ENCODE measurements at places on chromosomes 6 and 20.

- peak; percentile 6 for DNase-seq
Measured at GRCh38 chr6:132713352-132714134, at the start of gene VNN1. Gene VNN1, minus strand, starts transcription at chr6:132714055. Its CDS starts 20 bp downstream, at chr6:132714035.

- no peak for DNase-seq
Measured at GRCh38 chr20:9388160-9388812, 126.1 kb upstream of the LAMP5 start.

DNA sequence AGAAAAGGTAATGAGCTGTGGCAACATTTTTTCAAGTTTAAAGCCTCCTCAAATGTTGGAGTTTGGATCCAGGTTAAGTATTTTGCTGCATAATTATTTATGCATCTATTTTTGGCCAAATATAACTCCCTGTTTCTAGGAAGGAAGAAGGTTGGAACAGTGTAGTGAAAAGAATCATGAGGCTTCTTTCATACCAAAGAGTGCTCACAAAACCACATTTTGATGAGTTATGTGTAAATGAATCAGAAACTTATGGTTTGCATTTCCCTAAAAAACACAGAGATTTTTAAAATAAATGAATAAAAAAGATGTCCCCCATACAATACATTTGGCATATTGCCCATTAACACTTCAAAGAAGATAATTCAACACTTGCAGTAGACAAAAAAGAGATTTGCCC, 246.9 kb upstream of the PRDM1 start:
- DNase-seq: peak; percentile 52

GRCh38 chr6:162998777-162999176, 271.0 kb downstream of the PACRG start:
- no peak for DNase-seq

GRCh38 chr6:15948930-15949900, 179.7 kb upstream of the MYLIP start:
- no peak for DNase-seq

- no peak for DNase-seq
Measured at GRCh38 chr6:157538168-157538567, 157.2 kb downstream of the ZDHHC14 start.

DNA sequence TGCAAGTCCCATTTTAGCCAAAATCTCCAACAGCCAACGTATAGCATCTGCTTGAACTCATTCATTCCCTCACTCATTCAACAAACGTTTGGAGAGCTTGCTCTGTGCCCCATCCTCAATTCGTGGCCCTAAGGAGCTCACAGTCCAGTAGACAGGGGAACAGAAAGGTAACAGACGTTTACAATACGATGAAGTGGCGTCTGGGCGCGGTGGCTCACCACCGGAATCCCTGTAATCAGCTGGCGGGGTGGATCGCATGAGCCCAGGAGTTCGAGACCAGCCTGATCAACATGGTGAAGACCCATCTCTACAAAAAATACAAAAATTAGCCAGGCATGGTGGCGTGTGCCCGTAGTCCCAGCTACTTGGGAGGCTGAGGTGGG, 790 bp upstream of the E2F1 start:
- DNase-seq: no peak

DNA sequence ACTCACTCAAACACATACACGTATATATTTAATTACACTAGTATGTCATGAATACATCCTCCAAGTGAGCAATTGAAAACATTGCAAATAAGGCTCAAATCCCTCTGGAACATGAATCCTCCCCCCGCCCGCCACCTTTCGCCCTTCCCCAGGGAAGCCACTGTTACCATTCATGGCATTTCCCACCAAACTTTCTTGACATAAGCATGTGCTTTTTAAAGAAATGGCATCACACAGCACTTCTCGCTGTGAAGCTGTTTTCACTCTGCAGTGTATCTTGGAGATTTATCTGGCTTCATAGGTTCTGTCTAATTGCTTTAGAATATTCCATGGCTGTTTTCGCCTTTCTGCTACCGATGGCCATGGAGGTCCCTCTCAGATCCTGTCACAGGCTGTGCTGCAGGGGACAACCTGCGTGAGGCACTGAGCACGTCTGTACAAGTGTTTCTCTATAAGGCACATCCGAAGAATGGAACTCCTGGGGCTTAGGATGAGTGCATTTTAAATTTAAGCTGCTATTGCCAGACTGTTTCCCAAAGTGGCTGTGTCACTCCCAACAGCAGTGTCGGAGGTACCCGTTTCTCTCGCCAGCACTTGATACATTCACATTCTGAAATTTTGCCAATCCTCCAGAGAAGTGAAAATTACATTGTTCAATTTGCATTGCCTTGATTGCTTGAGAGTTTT, 22.2 kb upstream of the PHACTR3 start:
- DNase-seq: no peak

DNA sequence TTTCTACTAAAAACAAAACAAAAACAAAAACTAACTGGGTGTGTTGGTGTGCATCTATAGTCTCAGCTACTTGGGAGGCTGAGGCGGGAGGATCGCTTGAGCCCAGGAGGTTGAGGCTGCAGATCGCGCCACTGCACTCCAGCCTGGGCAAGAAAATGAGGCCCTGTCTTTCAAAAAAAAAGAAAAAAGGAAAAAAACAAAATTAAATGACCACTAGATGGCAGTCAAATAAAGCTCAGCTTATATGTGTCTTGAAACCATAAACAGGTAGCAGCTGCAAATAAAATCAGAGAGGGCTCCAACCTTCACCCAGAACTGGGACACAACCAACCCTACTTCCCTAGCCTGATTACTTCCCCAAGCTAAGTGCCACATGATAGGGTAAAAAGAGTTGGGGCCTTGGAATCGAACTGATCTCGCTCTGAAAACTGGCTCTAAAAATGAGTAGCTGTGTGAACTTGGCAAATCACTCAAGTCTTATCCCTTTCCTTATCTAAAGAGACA, 67.1 kb upstream of the ADGRF4 start:
- DNase-seq: peak; percentile 47

DNA sequence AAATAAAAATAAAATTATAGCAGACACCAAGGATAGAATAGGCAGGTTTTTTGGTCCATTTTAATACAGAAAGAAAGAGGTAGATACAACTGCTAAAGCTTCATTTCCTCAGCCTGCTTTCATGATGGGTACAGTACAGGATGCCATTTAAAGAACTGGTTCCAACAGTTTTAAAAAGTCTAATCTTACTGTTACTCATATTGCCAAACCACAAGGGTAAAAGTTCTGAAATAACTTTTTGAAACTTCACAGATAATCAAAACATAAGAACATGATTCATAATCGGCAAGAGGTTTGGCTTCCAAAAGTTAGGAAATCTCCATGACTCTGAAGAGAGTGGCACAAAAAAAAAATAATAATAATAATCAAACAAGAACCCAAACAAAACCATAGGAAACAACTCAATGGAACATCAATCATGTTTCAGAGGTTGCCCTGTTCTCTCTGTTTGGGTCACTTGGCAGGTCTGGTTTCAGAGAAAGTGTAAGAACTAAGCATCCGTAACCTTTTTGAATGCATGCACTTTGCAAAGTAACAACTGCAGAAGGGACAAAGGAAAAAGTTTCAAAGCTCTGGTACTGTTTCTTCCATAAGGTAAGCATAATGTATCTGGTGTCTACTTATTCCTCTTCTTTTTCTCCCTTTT, 79.7 kb downstream of the SMLR1 start:
- peak; percentile 62 for DNase-seq

- no peak for DNase-seq
Measured at GRCh38 chr6:56838965-56839364, 115.9 kb upstream of the BEND6 start.

DNA sequence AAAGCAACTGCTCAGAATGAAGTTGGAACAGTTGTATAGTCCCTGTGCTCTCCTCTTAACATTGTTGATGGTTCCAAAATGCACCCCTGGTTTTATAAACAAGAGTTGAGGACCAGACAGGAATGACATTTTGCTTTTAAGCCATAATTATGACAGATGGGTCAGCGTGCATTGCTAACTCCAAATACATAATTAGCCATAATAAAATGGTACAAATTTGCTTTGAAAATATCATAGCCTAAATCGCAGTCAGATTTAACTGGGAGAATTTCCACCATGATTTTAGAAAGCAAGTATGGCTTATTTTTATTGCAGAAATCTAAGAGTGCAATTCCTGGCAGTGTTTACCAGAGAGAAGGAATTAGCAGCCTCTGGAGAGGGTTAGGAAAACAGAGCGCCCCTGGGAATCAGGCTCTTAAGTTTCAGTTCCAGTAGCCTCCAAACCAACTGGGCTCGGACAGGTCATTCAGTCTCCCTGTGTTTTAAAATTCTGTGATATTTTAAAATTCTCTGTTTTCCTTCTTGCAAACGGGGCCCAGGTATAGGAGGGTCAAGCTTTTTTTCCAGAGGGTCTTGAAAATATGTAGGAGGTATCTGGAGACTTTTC, 302.3 kb downstream of the TBC1D7 start:
- DNase-seq: no peak

DNA sequence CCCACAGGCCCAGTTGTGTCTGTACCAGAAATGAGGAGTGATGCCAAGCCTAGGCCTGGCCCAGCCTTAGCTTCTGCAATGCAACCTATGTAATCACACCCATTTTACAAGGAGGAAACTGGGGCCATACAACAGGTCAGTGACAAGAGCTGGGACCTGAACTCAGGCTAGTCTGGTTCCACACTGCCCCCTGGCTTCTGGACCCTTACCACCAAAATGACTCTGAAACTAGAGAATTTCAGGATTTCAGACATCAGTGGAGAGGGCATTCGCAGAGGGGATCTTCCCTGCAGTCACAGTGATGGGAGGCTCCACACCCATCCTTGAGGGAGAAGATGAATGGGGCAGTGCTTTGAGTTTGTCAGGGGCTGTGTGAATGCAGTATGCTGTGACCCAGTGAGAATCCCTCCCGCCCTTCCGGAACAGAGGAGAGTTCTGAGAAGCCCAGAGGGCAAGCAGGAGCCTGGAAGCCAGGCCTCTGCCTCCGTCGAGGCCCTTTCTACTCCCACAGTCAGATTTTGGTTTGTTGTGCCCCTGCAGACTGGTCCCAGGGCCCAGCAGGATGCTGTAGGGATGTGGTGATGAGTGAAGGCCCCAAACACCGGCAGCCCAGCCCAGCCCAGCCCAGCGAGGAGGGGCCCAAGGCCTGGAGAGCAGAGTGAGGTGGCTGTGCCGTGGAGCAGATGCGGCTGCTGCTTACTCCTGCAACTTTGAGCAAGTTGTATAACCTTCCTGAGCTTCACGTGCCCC, 48.1 kb upstream of the MYL9 start:
- no peak for DNase-seq

- peak; percentile 50 for DNase-seq
Measured at GRCh38 chr20:3483784-3484183, 13.0 kb downstream of the ATRN start.

- peak; percentile 87 for DNase-seq
Measured at GRCh38 chr6:111263837-111264236, 176.5 kb downstream of the SLC16A10 start.

DNA sequence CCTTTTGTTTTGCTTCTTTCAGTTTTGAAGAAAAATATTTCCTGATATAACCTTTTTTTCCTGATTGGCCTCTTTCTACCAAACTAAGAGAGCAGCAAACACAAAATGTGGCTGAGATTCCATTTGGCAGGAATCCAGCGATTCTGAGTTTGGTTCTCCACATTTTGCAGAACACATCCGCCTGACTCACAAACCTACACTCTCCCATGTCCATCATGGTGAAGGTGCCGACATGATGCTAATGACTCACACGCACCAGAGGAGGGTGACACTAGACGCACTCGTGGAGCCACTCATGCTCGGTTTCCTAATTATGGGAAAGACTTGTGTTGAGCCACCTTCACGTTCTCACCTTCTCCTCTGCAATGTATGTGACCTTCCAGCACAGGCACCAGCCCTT, 45.9 kb upstream of the DUSP22 start:
- DNase-seq: no peak

GRCh38 chr6:159844737-159845645, 44.9 kb downstream of the PNLDC1 start:
- DNase-seq: no peak

DNA sequence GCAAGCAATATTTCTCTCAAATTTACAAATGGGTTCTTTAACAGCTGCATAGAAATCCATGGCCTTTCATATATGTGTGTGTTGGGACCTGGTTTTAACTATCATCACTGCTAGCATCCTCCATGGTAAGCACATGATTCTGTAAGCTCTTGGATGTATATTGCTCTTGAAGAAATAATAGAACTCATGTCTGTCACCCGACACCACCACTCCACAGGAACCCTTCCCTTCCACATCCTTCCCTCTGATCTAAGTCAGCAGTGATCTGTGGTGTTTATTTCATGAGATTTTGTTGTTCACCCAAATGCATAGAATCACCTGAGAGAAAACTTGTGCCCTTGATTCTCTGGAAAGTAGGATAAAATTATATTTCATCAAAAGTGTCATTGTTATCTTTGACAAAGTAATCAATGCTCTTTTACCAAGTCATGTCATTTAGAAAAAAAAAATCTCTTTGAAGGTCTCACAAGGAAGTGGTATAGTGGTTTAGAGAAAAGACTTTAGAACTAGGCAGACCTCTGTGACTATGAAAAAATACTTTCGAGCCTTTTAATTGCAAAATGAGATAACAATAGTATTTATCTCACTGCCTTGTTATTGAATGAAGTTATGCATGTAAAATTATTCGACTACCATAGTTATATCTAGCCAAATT, 649.8 kb upstream of the SLC35B3 start:
- DNase-seq: no peak

DNA sequence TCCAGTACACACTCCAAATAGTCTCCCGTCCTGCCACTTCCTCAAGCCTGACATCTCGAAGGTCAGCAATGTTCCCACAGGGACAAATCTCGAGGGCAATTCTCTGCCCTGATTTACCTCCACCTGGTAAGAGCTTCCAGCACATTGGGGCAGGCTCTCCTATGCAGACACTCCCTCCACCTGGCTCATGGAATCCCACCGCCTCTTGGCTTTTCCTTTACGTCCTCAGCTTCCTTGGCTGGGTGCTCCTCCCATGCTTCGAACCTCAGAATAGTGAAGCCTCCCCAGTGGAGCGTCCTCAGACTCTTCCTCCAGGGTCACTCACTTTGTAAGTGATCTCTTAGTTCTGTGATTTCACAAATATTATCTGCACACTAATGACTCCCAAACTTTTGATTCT, 205.2 kb upstream of the ECI2 start:
- no peak for DNase-seq

DNA sequence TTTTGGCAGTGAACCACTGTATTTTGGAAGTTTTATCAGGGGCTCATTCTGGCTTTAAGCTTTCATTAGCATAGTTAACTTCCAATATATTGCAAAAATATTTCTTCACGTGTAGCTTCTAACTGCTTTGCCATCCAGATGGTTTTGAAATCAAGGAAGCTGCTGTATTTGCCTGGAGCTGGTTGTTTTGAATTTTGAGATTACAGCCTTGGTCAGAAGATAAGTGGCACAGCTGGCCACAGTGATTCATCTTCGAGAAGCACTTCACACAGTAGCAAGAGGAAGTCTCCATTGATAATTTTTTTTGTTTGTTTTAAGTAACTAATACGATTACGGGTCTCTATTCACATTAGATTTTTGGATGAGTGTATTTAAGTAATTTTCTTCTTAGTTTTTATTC, 3.8 kb downstream of the APCDD1L start:
- DNase-seq: peak; percentile 76
